ENCODE measurements at places on chromosomes 5 and 9. TPM values are rescaled to one million over a fixed set of nuclear protein-coding genes. Genes with fewer than 3 reads are reported as not detected.

DNA sequence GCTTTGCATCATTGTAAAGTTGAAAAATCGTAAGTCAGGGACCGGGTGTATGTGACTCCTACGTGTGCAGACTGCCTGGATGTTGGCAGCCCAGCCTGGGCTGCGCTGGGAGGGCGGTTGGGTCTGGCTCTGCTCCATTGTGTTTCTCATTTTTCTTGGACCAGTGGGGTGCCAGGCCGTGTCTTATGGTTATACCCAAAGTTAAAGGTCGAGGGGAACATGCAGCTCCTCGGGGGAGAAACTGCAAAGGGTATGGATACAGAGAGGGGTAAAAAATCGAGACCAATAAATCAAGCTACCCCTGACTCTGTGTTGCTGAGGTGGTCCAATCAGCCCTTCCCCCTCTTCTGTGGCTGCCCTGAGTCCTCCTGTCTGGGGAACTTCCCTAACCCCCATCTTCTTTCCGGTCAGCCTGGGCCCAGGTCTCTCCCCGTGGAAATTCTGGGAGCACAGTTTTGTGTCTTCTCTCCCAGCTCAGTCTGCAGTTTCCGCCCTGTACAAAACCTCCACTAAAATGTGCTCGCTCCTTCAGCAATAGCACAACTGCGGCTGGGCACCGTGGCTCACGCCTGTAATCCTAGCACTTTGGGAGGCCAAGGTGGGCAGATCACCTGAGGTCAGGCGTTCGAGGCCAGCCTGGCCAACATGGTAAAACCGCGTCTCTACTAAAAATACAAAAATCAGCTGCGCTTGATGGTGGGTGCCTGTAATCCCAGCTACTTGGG is 34.1 kb upstream of the UNC5A start:
- no peak for DNase-seq

DNA sequence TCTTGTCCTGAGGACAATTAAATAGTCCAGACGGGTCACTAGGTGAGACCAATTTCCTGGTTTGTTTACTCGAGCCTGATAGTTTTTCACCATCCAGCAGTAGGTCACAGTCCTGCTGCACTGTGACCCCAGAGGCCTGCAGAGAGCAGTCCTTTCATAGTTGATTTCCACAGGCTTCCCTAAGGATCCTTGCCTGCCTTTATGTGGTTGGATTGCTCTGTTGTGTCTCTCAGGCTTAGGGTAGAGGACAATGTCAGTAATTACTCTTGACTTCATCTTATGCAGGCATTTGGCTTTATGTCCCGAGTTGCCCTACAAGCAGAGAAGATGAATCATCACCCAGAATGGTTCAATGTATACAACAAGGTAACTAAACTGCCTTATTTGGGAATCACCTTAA is 9.0 kb upstream of the CATSPER3 start:
- DNase-seq: no peak

GRCh38 chr5:12557012-12557411 is 652.8 kb upstream of the CTNND2 start:
- no peak for DNase-seq

PCDHB16 gene
- total RNA-seq: 7.4 TPM

DNA sequence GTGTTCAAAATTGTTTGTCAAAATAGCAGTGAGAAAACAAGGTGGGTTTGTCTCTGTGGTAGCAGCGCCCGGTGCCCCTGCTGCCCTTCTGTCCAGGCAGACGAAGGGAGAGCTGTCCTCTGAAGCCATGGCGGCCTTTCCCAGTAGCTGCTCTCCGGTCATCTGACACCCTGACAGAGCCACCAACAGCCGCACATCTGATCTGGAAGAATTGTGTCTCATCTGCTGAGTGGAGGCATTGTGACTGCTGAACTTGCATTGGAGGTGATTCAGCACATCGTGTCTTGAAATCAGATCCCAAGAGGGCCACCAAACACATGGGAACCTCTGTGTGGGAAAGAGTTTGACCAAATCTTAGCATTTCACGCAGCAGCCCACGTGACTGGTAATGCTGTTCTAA is 337.6 kb upstream of the IRX1 start:
- DNase-seq: no peak

DNA sequence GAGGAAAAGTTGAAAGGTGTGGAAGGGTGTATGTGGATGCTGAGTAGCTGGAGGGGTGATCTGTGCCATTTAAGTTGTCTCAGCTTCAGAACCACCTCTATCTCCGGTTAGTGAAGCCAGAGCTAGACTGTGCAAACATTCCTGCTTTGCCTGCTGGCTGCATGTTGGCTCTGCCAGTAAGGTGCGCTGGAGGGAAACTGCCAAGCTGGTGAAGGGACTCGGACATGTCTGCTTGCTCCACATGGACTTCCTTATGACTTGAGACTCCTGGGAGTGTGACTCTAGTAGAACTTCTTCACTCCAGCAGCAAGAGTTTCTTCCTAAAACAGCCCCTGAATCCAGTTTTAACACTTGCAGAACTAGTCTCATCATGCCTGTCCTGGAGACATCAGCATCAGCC is 27.9 kb downstream of the DAB2 start:
- DNase-seq: no peak

DNA sequence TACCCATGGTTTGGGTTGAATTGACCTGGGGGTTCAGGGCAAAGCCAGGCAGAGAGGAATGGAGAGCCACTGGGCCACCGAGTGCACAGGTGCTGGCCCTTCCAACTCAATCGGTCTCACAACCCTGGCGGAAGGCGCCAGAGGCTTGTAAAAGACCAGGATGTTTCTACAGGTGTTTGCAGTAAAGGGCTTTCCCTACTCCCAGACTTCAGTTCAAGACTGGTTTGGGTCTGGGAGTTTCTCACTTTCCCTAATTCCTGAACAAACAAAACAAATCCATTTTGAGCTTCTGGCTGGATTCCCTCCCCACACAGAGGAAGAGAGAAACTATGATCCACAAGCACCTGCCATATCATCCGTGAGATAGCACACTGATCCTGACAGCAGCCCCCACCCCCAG is 125.2 kb upstream of the KLF4 start:
- DNase-seq: no peak

IL4 gene
- total RNA-seq: not detected

- peak; percentile 45 for DNase-seq
Measured at GRCh38 chr5:179297486-179298180, 47.6 kb downstream of the ADAMTS2 start.

Data from aorta (tissue), 5 donors.